ENCODE measurements at places on chromosomes 16 and 17.

- no peak for DNase-seq
Observed at GRCh38 chr16:12170103-12171040, 193.8 kb downstream of the SNX29 start.

- peak; percentile 43 for DNase-seq
Observed at GRCh38 chr17:7435676-7436555, 681 bp downstream of the TMEM102 start.

DNA sequence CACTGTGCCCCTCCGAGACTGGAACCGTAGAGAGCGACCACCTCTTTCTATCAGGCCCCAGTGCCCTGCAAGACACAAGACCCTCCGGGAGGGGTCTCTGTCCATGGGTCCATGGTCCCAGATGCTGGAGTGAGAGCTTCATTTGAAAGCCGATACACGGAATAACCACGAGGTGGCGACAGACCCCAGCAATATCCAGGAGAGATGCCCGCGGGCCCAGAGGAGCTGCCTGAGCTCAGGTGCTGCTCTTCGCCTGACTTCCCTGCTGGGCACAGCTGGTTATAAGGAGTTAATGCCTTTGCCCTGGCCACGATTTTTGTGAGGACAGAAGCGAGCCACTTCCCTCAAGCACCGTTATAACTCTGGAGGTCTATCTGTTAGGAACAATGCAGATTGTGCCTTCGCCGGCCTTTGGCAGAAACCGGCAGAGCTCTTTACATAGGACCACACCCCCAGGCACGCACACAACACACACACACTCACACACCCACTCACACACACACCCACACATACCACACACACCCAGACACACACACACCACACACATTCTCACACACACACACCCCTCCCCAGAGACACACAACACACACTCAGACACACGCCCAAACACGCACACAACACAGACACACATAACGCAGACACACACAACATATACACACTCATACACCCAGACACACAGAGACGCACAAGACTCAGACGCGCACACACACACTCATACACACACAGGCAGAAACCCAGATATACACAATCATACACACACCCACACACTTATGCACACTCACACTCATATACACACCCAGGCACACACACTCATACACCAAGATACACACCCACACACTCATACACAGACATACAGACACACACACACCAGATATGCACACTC, 436.4 kb downstream of the SOX9 start:
- peak; percentile 37 for DNase-seq

GRCh38 chr16:81796035-81796434, 16.9 kb downstream of the PLCG2 start:
- DNase-seq = no peak

GRCh38 chr17:50649042-50649908, 14.6 kb downstream of the ABCC3 start:
- DNase-seq = no peak

DNA sequence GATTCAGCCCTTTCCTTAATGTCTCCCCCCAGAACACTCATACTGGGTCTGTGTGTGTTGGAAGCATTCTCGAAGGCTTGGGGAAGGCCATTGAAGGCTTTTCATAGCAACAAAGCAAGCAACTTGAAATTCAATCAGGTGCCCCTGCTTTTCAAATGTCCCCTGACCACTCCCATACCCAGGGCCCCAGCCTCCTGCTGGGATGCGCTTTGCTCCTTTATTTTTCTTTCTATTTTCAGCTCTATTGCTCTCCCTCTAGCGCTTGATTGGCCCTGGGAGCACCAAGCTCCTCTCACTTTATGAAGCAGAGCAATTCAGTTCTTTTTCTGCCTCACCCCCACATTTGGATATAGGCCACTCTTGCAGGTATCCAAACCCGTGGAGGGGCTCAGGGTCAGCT, 92.0 kb downstream of the WSCD1 start:
- DNase-seq = no peak

All from activated naive CD4-positive, alpha-beta T cell (primary cell).